ENCODE measurements at places on chromosomes 2 and 18.

DNA sequence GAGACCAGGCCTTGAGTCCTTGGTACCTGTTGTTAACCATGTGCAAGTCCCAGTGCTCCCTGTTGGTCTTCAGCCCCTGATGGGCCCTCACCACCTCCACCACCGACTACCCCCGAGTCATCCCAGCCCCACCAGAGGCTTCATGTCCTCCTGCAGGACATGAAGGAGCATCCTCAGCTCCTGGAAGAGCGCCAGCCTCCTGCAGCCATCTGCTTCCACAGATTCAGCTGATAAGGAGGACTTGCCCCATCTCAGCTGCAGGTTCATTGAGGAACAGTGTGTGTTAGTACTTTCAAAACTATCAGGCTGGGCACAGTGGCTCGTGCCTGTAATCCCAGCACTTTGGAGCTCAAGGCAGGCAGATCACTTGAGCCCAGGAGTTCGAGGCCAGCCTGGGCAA is 151.9 kb downstream of the ATP9B start:
- DNase-seq, result no peak

DNA sequence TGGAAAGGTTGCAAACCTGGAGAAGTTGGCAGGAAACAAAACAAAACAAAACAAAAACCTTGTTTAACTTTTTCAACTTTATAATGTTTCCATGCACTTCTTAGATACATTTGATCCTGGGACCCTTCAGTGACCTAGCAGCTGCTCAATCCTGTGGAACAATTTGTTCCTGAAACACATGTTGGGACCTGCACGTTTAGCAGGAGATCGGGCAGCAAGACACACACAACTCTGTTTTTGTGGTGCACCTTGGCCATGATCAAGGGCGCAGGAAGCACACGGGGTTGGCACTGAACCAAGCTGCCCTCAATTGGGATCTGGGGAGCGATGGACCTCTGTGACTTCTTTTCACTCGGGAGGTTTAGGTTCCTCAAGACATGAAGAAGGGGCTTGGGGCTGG is 268.7 kb downstream of the LOXHD1 start:
- no peak for DNase-seq

GRCh38 chr18:61589724-61590065 is 256.5 kb downstream of the CDH20 start:
- no peak for DNase-seq

GRCh38 chr2:233865838-233866237 is 2.3 kb downstream of the MSL3B start:
- no peak for DNase-seq

- no peak for DNase-seq
Measured at GRCh38 chr2:18433872-18434271, 126.6 kb downstream of the RDH14 start.

DNA sequence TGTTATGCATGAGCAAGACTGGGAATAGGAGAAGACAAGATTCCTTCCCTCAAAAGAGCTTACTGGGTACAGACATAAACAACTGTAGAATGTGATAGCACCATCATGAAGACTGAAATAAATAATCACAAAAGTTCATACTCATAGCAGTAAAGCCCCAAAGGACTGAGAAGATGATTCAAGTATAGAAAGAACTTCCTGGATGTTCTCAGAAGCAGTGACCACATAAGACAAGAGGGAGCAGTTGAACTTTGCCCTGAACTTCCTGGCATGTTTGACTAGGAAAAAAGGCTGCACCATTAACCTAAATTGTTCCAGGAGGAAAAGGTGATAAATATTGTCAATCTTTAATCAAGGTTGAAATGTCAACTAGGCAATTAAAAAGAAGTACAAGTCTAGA is 57.8 kb upstream of the CCDC141 start:
- no peak for DNase-seq

- no peak for DNase-seq
Measured at GRCh38 chr2:138078153-138078552, 113.9 kb downstream of the HNMT start.

GRCh38 chr2:140975237-140975636 is 1155.6 kb downstream of the LRP1B start:
- DNase-seq, result no peak

DNA sequence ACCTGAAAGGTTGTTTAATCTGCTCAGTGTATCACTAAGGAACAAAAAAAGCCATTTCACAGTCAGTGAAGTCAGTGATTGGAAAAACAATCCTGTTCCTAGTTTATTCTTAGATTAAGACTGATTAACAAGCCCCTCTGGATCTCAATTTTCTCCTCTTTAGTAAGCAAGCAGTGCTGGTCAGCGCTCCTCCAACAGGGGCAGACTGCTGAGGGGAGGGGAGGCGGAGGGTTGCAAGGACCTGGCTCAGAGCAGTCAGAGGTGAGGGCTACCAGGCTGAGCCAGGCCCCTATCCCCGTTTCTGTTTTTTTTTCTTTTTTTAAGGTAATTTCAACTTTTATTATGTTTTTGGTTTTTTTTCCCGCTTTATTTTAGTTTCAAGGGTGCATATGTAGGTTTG is 24.7 kb upstream of the KCNS3 start:
- DNase-seq, result no peak

DNA sequence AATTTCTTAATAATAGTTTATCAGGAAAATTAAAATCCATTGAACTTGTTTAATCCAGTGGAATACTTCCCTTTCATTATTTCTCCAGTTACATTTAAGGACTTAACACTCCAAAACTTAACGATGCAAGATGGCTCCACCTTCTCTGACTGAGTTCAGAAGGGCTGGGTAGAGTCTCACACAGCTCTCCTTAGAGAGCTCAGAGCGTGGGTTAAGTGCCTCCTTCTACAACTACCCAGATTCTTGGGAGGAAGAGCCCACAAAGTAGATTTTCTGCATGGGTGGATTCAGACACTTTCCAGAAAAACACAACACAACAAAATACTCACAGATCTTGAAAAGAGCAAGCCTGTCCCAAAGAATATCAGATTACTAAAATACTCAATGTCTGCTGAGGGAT is 130.6 kb downstream of the THADA start:
- no peak for DNase-seq

GRCh38 chr2:110960281-110960680 is 160.4 kb upstream of the BCL2L11 start:
- no peak for DNase-seq

- DNase-seq, result no peak
Measured at GRCh38 chr2:64562148-64562784, 38.1 kb downstream of the AFTPH start.

DNA sequence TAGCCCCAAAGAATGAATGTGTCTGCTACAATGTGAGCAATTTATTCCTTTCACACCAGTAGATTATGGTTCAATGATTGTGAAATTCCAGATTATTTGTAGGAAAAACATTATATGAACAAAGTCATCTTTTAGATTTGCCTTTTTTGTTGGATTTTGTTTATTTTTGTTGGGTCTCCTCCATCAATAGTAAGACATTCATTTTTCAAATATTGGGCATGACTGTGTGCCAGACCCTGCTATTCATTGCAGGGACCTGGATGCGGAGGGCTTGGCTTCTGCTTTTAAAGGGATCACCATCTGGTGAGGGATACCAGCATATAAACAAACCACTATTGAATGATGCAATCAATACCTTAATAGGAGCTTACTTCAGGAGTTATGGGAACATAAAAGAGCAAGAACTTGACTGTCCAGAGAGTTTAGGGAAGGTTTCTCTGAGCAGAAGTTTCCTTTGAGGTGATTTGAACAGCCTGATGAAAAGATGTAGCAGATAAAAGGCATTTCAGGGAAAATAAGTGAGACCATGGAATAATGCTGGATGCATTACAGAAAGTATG is 486.7 kb downstream of the EPHA4 start:
- DNase-seq, result no peak

- no peak for DNase-seq
Measured at GRCh38 chr18:505483-506122, 5.1 kb upstream of the COLEC12 start.

DNA sequence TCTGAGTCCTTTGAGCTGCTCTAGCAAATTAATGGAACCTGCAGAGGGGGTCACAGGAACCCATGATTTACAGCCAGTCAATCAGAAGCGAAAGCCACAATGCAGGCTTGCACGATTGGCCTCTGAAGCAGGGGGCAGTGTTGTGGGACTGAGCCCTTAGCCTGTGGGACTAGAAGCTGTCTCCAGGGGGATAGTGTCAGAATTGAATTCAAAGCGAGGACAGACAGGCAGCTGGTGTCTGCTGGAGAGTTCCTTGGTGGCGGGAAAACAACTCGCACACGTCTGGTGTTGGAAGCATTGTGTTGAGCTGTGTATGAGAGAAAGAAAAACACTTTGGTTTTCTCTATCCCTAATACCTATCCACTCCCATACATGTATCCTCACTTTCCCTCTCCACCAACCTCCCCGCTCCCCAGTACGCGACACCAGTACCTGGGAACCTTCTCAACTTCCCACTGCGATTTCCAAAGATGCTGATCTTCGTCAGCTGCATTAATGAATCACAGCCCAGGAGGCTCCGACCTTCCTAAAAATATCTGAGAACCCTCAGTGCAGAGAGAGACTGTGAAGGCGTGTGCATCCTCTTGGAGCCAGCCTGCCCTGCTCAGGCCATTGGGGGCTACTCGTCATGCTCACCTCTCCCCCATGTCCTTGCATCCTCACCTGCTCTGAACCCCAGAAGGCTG is 88.2 kb downstream of the HS1BP3 start:
- DNase-seq, result no peak

DNA sequence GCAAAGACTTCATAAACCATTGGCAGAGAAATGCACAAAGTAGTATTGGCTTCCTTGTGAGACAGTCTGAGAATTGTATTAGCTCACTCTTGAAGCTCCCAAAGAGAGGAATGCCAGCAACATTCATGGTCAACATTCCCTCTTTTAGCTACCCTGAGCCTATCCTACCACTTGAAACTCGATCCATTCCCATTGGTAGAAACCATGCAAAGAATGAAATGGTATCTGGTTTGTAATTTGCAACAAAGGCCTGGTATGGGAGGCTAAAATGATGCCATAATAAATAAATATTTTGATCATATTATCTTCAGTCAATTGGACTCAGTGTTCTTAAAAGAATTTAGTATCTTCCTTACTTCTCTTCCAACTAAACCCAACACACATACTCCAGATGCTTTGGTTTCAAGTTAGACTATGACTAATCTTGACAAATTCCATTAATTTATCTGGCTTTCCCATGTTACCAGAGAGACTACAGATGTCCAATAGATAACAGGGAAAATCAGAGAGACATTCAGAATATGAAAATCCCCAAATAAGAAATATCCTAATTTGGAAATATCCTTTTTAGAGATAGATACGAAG is 102.9 kb downstream of the DHRS9 start:
- DNase-seq, result no peak

DNA sequence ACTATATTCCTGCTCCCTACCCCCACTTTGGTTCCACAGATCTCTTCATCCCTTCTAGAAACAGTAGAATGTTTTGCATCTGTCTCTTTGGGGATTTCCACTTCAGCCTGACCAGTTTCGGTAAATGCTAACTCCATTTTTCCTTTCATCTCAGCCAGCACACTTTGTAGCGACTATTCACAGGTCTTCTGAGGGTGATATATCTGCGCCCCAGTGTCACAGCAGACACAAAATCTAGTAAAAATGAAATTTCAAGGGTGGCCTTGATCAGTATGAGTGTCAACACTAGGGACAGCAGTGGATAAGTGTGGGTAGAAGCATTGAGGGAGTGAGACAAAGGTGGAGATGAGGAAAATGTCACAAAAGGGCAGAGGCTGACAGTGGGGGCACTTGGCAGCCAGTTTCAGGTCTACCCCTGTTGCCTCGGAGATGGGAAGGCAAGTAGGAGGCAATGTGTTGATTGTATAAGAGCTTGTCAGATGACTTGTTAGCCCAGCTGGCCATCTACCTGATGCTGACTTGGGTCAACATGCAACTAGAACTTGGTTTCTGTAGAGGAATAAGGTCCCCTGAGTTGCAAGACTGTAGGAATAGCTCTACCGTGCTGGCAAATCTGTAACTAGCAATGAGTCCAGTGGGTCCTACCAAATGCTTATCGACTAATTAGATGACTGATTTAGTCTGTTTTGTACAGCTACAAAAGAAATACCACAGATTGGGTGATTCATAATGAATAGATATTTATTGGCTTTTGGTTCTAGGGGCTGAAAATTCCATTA is 60.7 kb downstream of the CXCR4 start:
- DNase-seq, result no peak

DNA sequence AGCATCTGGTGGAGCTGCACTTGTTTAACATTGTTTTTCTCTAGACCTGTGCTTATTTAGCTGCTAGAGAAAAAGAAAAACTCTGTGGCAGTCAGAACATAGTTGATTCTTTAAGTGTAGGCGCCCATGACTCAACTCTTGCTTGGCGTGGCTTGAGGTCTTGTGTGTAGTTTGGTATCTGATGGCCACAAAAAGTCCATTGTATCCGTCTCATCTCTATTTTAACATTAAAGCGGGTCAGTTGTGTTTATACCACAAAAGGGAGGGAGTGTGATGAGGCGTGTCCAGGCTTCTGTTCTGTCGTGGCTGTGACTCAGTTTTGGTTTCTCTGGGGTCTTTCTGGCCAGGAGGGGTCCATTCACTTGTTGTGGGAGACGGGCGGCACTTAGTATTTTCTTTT is 24.2 kb upstream of the UGT1A8 start:
- DNase-seq, result no peak

DNA sequence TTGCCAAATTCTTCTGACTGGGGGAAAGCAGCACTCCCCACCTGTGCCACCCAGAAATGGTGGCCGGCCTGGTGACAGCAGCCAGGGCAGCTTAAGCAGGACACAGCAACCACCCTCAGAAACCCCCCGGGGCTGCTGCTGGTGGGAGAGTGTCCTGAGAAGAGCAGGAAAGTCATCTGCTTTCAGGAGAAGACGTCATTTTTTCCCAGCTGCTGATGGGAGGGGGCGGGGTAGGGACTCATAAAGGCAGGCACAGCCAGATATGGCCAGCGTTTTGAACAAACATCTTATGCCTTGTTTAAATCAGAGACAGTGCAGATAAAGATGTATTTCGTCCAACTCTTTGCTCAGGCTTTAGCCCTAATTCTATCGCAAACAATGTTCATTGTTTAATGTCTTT is 139.5 kb downstream of the LRRC30 start:
- DNase-seq, result no peak

- DNase-seq, result no peak
Measured at GRCh38 chr18:710418-711300, 1.8 kb downstream of the ENOSF1 start.

DNA sequence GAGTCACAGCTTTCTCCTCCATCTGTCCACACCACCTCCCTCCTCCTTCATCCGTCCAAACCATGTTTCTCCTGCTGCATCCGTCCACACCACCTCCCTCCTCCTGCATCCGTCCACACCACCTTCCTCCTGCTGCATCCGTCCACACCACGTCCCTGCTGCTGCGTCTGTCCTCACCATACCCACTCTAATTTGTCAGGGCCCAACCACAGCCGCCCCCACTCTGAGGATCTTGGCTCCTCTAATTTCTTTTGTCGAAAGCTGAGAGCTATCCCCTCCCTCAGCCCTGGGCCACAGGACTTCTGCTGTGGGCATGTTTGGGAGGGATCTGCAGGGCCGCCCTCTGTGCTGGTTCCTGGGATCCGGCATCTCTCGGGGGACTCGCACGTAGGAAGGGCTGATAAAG is 67.4 kb downstream of the TPO start:
- no peak for DNase-seq

- DNase-seq, result no peak
Measured at GRCh38 chr2:143378996-143379395, 249.8 kb downstream of the ARHGAP15 start.

Data from stimulated activated CD8-positive, alpha-beta memory T cell treated with anti-CD3 and anti-CD28 coated beads, Interleukin-4, amount 100 ng/mL, for 1 hour (primary cell).